ENCODE measurements at places on chromosomes 6 and 20. TPM values are rescaled to one million over a fixed set of nuclear protein-coding genes. Genes with fewer than 3 reads are reported as not detected.

- no peak for DNase-seq
These were observed 853.0 kb upstream of the EPHA7 start for GRCh38 chr6:94272327-94272726.

GRCh38 chr6:168949981-168950857 is 303.4 kb downstream of the THBS2 start:
- DNase-seq: no peak

DNA sequence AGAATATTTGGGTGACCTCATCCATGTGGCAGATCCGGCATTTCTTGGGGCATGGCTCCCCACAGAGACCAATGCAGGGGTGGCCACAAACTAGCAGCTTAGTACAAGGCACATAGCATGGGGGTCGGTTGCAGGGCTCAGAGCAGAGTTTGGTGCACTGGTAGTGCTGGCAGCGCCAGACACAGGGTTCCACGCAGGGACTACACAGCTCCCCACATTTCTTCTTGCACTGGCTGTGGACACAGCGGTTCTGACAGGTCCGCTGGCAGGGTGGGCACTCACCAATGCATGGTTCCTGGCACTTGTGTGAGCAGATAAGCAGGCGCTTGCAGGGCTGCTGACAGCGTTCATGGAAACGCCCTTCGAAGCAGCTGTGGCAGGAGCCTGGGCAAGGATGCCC is 29.1 kb downstream of the DDX27 start:
- no peak for DNase-seq

DNA sequence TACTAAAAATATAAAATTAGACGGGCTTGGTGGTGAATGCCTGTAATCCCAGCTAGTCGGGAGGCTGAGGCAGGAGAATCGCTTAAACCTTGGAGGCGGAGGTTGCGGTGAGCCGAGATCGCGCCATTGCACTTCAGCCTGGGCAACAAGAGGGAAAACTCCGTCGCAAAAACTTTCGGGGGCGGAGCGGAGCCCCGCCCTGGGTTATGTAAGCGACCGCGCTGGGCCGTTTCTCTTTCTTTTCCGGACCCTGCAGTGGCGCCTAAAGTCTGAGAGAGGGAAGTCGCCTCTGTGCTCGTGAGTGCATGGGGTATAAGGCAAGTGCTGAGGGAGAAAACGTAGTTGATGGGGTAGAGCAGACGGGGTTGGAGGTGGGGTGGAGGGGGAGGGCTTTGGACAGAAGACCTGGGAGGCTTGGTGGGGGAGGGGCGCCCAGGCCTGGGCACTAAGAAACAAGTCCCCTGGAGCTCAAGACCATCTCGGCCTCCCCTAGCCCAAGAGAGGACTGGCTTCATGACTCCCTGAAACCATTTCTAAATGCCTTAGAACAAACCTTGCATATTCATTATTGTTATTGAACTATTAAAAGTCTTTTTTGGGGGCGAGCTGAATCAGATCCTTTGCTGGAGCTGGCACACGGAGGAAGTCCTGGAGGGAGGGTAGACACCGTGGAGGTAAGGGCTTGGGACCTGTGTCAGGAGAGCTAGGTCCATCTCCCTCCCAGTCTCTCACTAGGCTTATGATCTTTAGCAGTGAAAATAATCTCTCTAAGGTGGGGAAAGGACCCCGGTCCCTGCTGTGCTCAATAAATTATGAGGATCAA is 2.7 kb upstream of the MICA start:
- DNase-seq: peak; percentile 94

GRCh38 chr6:71396410-71396801 is 107.8 kb downstream of the OGFRL1 start:
- DNase-seq: no peak

DNA sequence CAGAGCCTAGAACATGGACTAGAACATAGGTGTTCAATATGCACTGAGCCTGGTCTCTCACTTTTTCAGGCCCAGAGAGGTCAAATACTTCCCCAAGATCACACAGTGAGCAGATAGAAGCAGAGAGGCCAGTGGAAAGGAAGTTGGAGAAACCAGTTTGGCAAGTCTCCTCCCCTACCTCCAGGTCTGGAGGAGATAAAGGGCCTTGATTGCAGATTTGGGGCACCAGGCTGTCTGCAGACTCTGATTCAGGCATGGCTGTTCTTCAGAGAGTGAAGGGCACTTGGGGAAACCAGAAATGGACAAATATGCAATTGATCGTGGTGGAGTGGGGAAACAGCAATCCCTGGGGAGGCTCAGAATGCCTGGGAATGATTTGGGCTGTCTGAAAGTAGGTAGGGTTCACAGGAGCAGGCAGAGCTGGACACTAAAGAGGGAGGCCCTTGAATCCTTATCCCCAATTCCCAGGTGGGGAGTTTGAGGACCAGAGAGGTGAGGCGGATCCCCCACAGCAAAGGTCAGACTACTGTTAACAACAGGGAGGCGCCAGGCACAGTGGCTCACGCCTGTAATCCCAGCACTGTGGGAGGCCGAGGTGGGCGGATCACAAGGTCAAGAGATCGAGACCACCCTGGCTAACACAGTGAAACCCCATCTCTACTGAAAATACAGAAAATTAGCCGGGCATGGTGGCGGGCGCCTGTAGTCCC is 2.3 kb downstream of the PEDS1 start:
- DNase-seq: no peak

- DNase-seq: no peak
These were observed 199.3 kb upstream of the FLRT3 start for GRCh38 chr20:14536738-14537137.

- peak; percentile 64 for DNase-seq
These were observed 177.9 kb downstream of the TFAP2C start for GRCh38 chr20:56806952-56807517.

GRCh38 chr6:151240791-151241642 is 1.2 kb downstream of the AKAP12 start:
- peak; percentile 87 for DNase-seq

DNA sequence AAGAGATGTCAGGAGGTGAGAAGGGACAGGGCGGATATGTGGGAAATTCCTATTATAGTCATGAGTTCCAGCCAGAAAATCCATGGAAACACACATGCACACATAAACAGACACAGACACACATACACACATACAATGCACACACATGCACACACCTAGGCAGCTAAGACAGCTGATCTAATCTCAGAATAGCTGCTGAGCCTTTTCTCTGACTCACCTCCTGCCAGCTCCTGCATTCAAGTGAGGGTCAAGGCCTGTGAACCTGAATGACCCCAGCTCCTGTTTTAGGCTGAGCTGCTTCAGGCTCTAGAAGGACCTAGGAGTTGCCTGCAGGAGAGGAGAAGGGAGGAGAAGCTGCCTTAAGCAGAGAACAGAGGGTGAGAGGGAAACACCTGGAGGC is 21.6 kb upstream of the RAET1L start:
- no peak for DNase-seq

- DNase-seq: no peak
These were observed 7.5 kb upstream of the HRH3 start for GRCh38 chr20:62227591-62227976.

GRCh38 chr6:45571159-45571558 is 193.4 kb upstream of the SUPT3H start:
- no peak for DNase-seq

- DNase-seq: no peak
These were observed 2.0 kb downstream of the TTLL9 start for GRCh38 chr20:31872406-31872805.

DNA sequence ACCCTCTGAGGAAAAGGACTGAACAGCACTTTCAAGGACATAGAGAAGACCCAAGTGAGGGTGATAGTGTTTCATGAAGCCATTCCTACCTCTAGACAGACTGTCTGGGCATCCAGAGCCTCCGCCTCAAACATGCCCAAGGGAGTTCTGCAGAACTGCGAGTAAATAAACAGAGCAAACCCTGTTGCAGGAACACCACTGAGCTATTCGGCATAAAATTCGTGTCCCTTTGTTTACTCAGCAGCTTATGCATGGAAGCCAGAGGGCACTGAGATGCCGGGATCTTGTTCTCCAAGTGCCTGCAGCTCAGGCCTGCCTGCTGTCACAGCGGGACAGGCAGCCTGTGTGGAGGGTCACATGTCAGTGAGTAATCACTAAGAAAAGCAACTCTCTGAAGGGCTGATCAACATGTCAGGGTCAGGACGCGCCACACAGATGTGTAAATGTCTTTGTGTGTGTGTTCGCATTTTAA is 164.9 kb upstream of the HEY2 start:
- DNase-seq: no peak

GRCh38 chr6:141326426-141326825 is 806.3 kb upstream of the GJE1 start:
- DNase-seq: no peak

GRCh38 chr20:61271312-61272231 is 19.5 kb downstream of the CDH4 start:
- no peak for DNase-seq

DNA sequence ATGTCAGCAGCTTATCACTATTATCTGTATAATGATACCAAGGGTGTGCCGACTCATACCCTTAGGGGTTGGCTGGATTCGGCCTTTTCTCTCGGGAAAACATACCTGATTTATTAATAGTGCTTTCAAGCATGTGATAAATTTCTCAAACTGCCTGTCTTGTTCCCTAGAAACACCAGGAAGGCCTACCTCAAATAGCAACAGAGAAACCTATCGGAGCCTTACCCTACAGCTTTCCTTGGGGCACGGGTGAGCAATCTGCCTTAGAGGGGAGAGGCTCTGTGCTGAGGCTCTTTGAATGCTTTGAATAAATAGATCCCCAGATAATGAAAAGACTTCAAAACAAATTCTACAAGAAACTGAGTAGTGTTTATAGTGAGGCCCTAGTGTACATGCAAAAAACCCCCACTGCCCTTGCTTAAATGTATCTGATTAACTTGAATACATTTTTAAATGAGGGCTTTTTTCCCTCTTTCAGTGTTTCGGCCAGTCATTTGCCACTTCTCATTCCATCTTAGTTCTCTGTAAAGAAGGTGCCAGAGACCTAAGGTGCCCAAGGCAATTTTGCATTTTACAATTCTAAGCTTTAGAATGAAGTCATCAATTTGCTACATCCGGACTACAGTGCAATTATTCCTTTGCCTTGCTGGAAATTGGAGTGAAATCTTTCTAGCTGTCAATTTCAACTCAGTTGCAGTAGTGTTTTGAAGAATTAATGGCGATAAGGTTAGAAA is 320.1 kb downstream of the ESR1 start:
- no peak for DNase-seq

DNA sequence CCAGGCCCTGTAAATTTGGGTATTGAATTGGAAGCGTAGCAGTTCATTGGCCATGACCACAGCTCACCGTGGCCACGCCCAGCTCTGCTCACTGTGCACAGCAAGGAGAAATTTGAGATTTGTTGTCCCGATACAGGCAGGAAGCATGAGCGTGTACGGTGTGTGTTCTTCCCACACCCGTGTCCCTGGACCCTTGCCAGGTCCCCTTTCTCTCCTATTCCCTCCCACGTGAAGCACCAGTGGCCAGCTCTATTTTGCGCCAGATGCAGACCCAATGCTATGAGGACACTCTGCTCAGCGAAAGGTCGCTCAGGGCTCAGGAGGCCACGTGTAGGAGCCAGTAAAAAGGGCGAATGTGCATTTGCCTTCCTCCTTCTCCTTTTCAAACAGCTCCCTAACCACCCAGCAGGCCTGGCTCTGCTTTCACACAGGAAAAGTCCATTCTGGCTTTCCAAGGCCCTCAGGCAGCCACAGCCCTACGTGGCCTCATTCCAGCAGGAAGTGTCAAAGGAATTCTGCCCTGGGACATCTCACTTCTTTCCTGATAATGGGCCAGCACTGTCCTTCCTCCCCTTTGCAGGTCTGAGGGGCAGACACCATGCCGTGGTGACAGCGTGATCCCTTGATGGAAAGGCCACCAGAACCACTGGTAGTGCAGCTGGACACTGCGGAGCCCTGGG is 499.2 kb upstream of the CDH4 start:
- DNase-seq: no peak

GRCh38 chr20:60480950-60481742 is 522.9 kb downstream of the CDH26 start:
- no peak for DNase-seq

DNA sequence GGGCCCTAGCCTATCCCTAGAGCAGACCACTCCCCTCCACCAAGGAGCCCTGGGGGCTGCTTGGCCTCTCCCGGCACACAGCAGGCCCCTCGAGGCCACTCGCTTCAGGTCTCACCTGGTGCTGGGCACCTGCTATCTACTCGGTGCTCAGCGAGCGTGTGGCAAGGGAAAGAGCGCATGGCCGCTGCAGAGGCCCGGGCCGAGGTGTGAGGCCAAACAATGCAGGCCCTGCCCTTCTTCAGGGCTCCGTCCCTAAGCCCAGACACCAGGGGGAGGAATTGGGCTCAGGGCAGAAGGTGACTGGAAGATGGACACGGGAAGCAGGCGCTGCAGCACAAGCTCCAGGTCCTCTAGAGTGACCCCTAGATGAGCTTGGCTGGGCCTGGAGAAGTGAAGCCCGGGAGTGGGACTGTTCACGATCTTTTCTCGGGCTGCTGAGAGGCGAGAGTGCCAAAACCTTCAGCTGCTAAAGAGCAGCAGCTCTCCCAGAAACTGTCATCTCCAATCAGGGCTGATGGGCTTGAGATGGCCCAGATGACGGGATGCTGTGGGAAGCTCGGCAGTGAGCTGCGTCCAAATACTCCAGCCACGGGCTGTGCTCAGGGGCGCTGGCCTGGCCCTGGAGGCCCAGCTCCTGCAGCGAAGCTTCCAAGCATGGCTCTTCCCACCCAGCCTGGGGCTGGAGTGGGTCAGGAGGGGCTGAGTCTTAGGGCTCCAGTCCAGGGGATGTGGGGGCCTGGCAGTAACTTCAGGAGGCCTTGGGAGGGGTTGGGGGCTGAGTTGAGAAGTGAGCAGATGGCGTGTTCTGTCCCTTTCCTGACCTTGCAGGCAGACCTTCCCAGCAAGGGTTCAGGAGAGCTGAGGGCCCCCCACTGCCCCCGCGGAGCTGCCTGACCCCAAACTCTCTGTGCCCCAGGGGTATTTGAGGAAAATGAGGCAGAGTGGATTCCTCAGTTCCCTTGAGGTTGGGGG is 43.7 kb downstream of the APCDD1L start:
- no peak for DNase-seq

- DNase-seq: no peak
These were observed 3.9 kb upstream of the SULF2 start for GRCh38 chr20:47789081-47789763.

WFDC8 gene
- total RNA-seq: not detected

C20orf204 gene
- total RNA-seq: 0.83 TPM

PLCB4 gene
- total RNA-seq: 53.3 TPM

PMEPA1 gene
- 55.6 TPM for total RNA-seq

KCNQ5 gene
- 4.0 TPM for total RNA-seq

DPPA5 gene
- total RNA-seq: not detected

CST7 gene
- total RNA-seq: 2.5 TPM

SLC12A5 gene
- total RNA-seq: 0.48 TPM
